ENCODE measurements at places on chromosomes 4 and X.

DNA sequence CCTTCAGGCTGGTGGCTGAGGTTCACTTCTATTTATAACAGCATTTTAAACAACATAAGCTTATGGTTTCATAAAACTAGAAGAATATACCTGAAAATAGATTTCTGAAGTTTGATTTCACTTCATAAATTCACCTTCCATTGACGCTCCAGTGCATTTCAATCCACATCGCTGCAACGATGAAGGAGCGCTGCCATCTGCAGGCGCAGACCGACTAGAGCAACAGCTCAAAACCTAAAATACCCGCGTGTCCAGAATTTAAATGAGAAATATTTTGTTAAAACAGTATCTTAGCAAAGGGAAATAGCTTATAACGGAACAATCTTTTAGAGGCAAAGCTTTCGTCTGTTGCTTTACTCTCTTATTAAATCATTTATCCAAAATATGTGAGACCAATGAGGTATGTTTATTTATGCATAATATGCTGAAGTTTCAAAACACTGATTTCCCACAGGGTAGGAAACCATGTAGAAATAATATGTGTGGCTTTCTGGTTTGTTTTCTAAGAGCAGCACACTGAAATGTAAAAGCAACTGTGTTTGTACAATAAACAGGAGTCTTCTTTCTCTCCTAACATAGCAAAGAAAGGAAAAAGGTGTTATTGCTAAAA, 816.4 kb upstream of the FRG1 start:
- peak; percentile 28 for DNase-seq

DNA sequence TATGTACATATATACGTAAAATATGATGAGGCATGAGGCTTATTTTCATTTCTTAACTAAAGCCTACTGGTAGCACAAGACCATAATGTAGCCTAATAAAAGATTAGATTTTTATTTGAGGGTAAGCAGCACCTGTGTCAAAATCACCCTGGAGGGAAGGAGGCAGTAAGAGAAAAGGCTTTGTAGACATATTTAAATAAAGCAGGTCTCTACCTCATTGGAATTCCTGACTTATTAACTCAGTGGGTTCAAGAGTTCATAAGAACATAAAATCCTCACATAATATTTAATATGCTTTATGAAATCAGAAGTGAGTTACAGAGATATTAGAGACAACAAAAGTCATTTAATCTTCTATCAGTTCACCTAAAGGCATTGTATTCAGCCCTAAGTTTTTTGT, 261.6 kb upstream of the ANKRD50 start:
- DNase-seq, result no peak

DNA sequence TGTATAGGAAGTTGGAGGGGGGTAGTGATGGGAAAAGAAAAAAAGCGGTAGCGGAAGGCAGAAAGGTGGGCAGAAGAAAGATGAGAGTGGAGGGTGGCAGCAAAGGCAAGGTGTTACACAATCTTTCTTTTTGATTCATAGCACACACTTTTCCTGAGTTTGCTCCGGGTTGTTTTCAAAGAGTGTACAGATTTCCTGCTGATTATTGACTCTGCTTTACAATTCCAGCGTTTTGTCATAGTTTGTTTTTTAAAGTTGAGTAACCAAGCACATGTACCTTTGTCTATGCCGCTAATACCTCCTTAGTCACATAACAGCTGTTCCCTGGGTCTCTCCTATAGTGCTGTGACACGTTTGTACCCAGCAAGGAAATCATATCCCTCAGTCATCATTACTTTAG, 50.3 kb downstream of the AGA start:
- no peak for DNase-seq

DNA sequence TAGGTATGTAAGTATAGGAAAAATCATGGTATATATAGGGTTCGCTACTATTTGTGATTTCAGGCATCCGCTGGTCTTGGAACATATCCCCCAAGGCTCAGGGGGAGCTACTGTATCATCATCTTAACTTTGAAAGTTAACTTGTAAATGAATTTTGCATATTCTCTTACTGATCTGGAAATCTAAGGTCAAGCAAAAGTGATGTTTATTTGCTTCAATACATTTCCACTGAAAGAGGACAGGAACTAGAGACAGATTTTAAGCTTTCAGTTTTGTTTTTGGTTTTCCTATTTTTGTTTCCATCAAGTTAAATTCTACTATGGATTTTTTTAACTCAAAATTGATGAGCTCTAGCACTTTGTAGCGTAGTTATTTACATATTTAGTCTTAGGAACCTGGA, 56.2 kb downstream of the NAF1 start:
- DNase-seq, result no peak

- DNase-seq, result peak; percentile 31
These were observed 18.4 kb downstream of the XIAP start for GRCh38 chrX:123878252-123878721.

- DNase-seq, result no peak
These were observed 19.3 kb upstream of the MSMO1 start for GRCh38 chr4:165308166-165308565.

DNA sequence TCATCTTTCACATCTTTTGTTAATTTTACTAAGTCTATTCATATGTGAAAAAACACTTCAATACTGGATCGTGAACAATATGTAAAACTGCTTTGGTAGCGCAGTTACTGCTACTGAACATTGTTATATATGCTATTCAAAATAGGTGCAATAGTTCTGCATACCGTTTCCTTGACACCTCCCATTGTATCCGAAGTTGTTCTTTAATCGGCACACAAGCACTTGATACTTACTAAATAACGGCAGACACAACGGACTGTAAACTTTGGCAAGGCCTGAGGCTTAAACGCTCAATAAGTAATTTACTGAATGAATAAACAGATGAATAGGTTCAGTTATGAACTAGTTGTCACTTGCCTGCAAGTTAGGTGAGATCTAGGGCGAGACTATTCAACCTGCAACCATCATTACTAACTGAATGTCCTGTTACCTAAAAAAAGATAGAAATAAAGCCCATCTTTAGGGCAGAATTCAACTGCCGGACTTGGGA, 620 bp downstream of the ANAPC10 start:
- DNase-seq, result no peak

GRCh38 chrX:22686138-22686541, 313.6 kb upstream of the DDX53 start:
- peak; percentile 91 for DNase-seq

DNA sequence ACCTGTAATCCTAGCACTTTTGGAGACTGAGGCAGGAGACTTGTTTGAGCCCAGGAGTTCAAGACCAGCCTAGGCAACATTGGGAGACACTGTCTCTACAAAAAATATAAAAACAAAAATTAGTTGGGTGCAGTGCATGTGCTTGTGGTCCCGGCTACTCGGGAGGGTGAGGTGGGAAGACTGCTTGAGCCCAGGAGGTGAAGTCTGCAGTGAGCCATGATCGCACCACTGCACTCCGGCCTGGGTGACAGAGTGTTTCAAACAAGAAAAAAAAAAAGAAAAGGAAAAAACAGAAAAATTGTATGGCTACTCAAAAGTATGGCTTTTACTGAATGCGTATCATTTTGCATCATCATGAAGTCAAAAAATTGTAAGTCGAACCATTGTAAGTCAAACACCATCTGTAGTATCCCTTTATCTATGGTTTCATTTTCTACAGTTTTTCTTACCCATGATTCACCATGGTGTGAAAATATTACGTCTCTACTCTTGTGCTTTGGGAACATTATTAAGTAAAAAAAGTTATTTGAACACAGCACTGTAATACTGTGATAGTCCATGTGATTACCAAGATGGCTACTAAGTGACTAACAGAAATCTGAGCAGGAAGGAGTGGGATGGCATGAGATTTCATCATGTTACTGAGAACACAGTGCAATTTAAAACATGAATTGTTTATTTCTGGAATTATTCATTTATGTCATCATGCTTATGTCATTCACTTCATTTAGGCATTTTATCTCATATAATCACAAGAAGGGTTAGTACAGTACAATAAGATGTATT, 26.5 kb upstream of the MANBA start:
- peak; percentile 79 for DNase-seq

- DNase-seq, result peak; percentile 24
These were observed 79.1 kb downstream of the ELOVL6 start for GRCh38 chr4:110119337-110119736.
